Gastrocnemius medialis (tissue), 4 donors: ENCODE measurements at places on chromosomes 12 and 14. TPM values are rescaled to one million over a fixed set of nuclear protein-coding genes. Genes with fewer than 3 reads are reported as not detected.

Gene MAP1LC3B2
- total RNA-seq = 1.7 TPM

Gene LMNTD1
- not detected for total RNA-seq

GRCh38 chr14:24315807-24316596, 4.7 kb downstream of the LTB4R start:
- H3K4me3 ChIP-seq = peak overlapping the region; percentile 18
- H3K27me3 ChIP-seq = peaks cover 11% of the 10 kb centered on the region
- no peaks in the 10 kb centered on the region for H3K36me3 ChIP-seq
- H3K4me1 ChIP-seq = no peaks in the 10 kb centered on the region

DNA sequence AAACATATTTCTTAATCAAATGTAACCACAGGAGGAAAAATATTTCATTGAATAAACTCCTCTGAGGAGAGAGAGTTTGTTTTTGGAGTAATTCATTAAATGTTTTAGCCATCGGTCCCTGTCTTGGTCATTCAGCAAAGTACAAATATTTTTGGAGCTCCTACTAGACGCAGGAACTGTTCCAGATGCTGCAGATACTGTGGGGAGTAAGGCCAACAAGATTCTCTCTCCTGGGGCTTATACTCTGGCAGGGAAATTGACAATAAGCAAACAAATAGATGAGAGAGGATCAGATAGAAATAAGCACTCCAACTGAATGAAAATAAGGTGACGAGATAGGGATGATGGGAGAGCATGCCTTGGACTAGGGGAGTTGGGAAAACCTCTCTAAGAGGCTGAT, 264.1 kb downstream of the TTC8 start:
- no peak overlapping the region for H3K27ac ChIP-seq
- no peaks in the 10 kb centered on the region for H3K36me3 ChIP-seq
- no peak for DNase-seq

DNA sequence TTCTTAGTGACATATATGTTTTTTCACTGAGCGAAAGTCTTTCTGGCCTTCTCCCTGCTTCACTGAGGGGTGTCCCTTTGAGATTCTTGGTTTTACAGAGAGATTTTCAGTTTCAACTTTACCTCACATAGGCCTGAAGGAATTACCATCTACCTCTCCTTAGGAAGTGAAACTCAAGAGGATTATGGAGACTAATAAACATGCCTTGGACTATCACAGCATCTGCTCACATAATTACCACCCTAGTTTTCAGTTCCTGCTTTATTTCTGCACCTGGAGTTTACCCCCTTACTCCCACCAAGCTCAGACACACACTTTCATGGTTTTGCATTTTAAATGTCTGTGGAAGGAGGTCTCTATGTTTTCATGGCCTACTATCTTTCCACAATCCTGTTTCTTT, 118.3 kb upstream of the SCAF11 start:
- no peaks in the 10 kb centered on the region for H3K36me3 ChIP-seq
- no peaks in the 10 kb centered on the region for H3K27me3 ChIP-seq
- H3K27ac ChIP-seq = no peak overlapping the region
